ACHN (cell line): ENCODE measurements at places on chromosomes 1 and 21.

DNA sequence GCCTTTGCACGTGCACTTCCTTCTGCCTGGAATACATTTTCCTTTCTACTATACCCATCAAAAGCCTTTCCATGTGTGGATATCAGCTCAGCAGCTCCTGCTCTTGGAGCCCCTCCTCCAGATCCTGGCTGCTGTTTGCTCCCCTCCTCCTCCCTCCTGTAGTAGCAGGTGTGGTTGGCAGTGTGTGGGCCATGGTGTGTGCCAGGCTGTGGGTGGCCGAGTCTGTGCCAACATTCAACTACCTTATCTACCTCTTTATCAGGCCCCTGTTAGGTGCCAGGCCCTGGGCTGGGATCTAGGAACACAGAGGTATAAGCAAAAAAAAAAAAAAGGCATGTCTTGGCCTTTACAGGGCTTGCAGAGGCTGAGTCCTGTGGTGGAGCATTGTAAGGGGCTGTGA lies 180.6 kb upstream of the JUN start:
- DNase-seq, result no peak

DNA sequence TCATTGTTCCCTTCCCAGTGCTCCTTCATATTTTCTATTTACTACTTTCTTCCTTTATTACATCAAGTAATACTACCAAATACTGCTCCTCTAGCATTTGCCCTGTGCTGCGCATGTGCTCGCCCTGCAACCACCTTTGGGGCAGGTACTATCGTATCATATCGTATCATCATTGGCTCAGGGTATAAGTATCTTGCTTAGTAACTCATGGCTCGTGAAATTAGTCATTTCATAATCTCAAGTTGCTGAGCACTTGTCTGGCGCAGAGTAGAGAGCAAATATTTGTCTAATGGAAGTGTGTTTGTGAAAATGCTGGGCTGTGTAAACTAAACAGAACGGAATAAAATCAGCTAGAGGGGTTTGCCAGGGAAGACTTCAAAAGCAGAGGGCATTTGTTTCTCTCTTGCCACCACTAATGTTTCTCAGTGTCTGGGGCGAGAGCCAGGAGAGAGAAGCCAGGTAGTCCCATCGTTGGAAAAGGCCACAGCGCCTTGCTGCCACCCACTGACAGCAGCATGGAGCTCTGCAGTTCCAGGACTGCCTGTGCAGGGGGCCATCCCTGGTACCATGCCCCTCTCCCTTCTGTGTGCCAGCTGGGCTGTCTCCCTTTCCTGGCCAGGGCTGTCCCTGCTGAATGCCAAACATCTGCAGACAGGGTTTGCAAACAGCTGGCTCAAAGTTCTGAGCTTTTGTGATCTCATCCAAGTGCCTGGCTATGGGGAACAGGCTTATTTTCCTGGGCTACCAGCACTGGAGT lies 20.0 kb upstream of the CPT2 start:
- DNase-seq, result no peak

GRCh38 chr1:155241069-155241679 lies 14.1 kb downstream of the ENTREP3 start:
- DNase-seq, result peak; percentile 87

- DNase-seq, result no peak
These were observed 1.6 kb downstream of the FAM3B start for GRCh38 chr21:41318218-41318617.

DNA sequence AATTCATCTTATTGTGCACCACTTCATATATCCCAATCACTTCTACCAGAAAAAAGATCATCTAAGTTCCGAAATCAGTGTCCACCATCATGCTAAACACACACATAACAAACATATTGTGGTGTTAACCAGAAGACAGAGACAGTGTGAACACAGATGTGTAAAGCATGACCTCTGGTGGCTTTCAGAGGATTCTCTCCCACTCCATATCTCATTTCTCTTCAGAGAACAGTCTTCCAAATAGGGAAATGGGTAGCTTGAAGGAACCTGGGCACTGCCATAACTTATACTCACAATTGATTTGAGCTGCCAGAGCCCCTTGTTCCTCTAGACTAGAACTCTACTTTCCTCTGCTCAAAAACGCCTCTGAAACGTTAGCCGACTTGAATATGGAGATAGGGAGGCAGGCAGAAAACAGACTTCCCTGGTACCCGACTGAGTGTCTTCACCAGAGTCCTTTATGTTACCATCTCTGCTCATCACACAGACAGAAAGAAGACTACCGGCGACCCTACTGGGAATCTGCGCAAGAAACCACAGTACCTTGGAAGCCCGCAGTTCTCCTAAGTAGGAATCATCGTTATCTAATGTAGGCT lies 1.8 kb upstream of the ELAPOR1 start:
- peak; percentile 53 for DNase-seq

DNA sequence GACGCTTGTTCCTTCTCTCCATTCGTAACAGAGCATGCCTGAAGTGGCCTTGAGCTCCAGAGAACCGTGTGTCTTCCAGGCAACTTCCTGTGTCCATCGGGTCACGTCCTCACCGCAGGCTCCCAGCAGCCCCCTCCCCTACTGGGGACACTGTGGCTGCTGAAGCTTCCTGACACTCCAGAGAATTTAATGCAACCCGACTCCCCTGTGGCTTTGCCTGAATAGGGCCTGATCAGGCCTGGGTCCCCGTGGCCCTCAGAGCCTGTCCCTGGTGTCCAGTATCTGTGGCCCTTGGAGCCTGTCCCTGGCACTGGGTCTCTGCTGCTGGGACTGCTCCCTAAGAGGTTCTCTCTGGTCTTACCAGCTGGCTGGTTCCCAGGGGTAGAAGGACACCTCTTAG lies 219.7 kb upstream of the VAMP3 start:
- no peak for DNase-seq

DNA sequence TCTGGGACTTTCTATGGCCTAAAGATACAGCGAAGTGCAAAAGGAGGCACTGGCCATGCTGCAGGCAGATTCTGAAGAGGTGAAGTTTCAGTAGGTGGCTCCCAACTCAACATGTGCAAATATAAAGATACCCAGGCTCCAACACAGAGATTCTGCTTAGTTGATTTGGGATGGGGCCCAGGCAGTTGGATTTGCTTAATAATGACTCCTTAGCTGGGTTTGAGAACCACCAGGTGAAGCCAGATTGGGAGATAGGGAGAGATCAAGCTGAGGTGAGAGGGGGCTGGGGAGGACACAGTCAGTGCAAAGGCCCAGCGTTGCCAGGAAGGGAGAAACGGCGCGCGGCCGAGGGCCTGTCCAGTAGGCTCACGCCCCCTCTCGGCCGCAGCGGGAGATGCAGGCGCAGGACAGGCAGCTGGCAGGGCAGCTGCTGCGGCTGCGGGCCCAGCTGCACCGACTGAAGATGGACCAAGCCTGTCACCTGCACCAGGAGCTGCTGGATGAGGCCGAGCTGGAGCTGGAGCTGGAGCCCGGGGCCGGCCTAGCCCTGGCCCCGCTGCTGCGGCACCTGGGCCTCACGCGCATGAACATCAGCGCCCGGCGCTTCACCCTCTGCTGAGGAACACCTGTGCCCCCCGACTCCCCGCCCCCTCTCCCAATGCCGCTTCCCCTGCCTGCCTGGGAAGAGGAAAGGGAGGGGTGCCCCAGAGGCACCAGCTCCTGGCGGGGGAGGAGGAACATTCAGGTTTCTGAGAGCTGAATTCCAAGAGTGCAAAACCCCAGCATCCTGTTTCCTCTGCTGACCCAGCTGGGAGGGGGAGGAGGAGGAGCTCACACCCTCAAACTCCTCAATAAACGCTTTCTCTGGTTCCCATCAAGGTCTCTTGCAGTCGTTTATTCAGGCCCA lies 1.2 kb downstream of the FAM167B start:
- peak; percentile 13 for DNase-seq

DNA sequence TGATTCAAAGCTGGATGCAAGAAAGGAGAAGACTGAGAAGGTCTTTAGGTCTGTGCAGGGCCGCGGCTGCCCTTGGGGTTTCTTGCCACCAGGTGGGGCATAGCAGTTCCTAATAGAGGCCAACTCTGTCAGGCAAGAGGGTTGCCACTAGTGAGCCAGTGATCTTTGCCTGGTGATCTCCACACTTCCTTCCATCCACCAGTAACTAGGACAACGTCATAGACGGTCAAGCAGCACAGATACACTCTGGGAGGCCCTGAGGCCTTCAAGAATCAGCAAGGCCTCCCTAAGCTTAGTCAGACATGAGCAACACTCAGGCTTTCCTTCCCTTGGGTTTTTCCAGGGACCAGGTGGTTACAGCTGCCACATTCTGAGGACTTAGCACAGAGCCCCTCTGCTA lies 32.9 kb upstream of the ATP2B4 start:
- DNase-seq, result peak; percentile 21

DNA sequence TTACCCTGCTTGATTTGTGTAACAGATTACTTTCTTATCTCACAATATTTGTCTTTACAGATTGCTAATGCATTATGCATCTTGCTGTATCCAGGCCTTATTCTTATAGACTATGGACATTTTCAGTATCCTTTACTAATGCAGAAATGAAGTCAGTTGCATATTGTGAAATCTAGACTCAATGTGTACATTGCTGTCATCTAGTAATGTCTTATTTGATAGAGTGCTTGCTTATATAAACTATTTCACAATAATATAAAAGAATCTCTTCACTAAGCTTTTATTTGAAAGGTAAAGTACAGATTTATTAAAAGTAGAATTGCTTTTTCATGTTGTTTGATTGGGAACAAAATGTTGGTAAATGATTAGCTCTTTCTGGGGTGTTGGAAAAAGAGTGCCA lies 39.6 kb downstream of the ALG6 start:
- no peak for DNase-seq

- no peak for DNase-seq
These were observed 77.6 kb downstream of the MATN1 start for GRCh38 chr1:30645807-30646206.

GRCh38 chr1:9827558-9828185 lies 3.9 kb upstream of the CLSTN1 start:
- peak; percentile 18 for DNase-seq

DNA sequence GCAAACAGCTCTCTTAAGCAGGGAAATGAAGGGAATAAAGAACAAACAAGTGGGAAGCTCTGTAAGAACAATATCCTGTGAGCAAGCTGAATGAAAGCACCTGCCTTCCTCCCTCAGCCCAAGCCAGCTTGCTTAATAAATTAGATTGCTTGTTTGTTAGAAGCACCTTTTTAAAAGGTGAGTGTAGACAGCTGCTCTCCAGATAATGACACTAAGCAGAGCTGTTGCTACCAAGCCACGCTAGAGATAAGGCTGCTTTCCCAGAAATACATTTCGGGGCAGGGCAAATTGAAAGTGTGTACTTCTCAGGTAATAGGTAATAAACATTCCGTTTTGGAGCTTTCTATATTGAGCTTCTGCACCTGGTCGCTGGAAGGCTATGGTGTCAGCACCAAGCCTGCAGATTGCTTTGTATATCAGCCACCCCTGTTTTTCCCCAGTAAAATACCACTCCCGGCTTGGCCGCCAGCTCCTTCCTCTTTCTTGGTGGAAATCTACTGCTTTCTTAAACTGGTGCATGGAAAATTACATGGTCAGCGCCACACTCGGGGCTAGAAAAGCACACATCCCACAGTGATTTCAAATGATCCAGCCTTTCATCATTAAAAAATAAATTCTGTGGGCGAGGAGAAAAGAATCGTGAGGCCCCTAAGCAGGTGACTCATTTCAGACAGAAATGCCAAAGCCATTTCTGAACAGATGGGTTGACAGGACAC lies 151.3 kb downstream of the ETS2 start:
- no peak for DNase-seq

GRCh38 chr1:55399346-55399745 lies 184.2 kb upstream of the USP24 start:
- no peak for DNase-seq

- DNase-seq, result no peak
These were observed 33.1 kb upstream of the C1orf146 start for GRCh38 chr1:92184632-92185031.

- no peak for DNase-seq
These were observed 1.2 kb downstream of the CTNNBIP1 start for GRCh38 chr1:9908871-9909233.

GRCh38 chr1:100627936-100628335 lies 90.0 kb downstream of the GPR88 start:
- no peak for DNase-seq

- no peak for DNase-seq
These were observed 32.9 kb downstream of the STYXL2 start for GRCh38 chr1:167126811-167127210.

DNA sequence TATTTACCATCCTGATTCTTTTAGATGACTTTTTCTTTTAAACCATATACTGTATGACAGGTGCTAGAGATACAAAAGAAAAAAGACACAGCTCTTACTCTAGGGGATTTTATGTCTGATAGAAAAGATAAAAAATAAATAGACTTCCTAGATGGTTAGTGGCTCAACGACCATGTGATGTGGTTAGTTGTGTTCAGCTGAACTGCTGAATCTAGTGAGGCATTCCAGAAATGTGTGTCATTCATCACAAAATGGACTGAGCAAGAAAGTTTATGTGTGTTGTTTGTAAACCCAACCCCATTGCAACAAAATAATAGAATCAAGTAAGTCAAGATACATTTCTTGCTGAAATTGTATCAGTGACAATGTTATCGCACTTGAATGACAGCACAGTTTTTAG lies 205.8 kb upstream of the LYPLAL1 start:
- DNase-seq, result peak; percentile 63

DNA sequence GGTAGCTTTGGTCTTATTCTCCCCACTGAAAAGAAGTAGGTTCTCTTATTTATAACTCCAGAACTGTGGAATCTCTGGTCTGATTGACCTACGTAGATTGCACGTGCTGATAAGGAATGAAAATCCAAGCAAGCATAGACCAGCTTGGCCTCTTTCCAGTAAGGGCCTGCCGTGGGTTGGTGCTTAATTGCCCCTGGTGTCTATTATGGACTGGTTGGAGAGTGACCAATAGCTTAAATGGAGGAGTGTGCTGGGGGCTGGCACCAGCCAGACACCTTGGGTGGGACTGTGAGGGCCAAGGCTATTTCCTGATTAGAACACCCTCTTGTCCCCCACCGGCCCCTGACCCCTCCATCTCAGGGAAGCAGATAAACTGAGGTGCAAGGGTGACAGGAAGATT lies 74.0 kb downstream of the TENT5C start:
- no peak for DNase-seq

DNA sequence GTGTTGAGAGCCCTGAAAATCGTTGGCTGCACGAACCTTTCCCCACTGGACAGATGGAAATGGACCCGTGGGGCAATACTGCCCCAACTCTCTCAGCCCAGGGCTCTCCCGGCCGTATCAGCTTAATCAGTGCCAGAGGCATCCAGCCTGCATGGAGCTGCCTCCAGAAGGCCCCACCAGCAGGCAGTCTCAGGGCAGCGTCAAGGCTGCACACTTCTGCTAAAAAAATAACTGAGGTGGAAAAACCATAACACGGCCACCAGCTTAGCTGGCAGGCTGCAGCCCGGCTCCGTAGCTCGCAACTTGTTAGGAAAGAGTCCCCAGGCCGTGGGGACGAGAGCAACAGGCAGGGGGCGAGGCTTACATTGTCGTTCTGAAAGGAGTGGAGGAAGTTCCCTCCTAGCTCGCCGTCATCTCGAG lies 27.9 kb downstream of the MRPL37 start:
- DNase-seq, result peak; percentile 68

- no peak for DNase-seq
These were observed 409.3 kb downstream of the PRDM2 start for GRCh38 chr1:14109276-14109635.
